ENCODE measurements at places on chromosomes 11 and 22. TPM values are rescaled to one million over a fixed set of nuclear protein-coding genes. Genes with fewer than 3 reads are reported as not detected.

The DEFB131B gene
- total RNA-seq = not detected

The DMC1 gene
- not detected for total RNA-seq

The ADM2 gene
- total RNA-seq = 1.1 TPM

The EMID1 gene
- total RNA-seq = not detected

The CYB561A3 gene
- total RNA-seq = 23.1 TPM

The APOA4 gene
- total RNA-seq = not detected

The PIH1D2 gene
- total RNA-seq = not detected

The C22orf15 gene
- total RNA-seq = 0.50 TPM

The NAALADL1 gene
- total RNA-seq = 5.4 TPM

The KIAA0930 gene
- 11.7 TPM for total RNA-seq

The CRYBB3 gene
- not detected for total RNA-seq

DNA sequence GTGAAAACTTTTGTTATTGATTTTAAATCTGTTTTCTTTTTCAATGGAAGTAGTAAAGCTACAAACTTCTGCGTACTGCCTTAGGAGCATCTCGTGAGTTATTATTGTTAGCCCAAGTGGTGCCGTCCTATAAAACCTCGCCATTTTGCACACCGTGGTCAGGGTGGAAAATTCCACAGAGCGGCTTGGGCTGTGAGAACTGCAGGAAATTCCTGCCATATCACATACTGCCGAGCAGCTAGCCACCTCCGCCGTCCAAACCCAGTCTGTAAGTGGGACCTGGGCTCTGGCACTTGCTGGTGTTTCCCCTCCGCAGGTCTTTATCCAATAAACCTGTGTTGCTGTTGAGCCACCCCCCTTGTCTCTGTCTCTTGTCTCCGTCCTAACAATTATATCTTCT is 88.0 kb upstream of the POU2AF2 start:
- no peak for DNase-seq

GRCh38 chr11:34027516-34028408 is 23.8 kb upstream of the CAPRIN1 start:
- no peak for DNase-seq

GRCh38 chr11:64643920-64644646 is 53.1 kb downstream of the SLC22A12 start:
- DNase-seq = no peak

- DNase-seq = no peak
Observed at GRCh38 chr11:31957674-31958073, 133.2 kb upstream of the RCN1 start.

DNA sequence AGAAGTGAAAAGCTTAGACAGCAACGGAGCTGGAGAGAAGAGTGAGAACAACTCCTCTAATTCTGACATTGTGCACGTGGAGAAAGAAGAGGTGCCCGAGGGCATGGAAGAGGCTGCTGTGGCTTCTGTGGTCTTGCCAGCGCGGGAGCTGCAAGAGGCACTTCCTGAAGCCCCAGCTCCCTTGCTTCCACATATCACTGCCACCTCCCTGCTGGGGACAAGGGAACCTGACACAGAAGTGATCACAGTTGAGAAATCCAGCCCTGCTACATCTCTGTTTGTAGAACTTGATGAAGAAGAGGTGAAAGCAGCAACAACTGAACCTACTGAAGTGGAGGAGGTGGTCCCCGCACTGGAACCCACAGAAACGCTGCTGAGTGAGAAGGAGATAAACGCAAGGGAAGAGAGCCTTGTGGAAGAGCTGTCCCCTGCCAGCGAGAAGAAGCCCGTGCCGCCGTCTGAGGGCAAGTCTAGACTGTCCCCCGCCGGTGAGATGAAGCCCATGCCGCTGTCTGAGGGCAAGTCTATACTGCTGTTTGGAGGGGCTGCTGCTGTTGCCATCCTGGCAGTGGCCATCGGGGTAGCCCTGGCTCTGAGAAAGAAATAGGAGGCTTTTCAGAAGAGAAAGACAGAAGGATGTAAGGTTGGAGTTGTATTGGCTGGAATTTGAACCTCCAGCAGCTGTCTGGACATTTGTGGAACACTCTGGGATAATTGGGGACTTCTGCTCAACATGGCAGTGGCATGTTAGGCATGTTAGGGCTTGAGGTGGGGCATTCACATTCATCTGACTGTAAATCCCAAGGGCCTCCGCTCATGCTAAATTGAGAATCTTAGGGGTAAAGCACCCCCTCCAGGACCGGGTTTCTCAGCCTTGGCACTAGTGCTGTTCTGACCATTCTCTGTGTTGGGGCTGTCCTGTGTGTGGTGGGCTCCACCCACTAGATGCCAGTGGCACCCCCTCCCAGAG is 47.1 kb downstream of the BID start:
- DNase-seq = no peak

- DNase-seq = no peak
Observed at GRCh38 chr11:94700622-94701021, 67.5 kb upstream of the AMOTL1 start.

DNA sequence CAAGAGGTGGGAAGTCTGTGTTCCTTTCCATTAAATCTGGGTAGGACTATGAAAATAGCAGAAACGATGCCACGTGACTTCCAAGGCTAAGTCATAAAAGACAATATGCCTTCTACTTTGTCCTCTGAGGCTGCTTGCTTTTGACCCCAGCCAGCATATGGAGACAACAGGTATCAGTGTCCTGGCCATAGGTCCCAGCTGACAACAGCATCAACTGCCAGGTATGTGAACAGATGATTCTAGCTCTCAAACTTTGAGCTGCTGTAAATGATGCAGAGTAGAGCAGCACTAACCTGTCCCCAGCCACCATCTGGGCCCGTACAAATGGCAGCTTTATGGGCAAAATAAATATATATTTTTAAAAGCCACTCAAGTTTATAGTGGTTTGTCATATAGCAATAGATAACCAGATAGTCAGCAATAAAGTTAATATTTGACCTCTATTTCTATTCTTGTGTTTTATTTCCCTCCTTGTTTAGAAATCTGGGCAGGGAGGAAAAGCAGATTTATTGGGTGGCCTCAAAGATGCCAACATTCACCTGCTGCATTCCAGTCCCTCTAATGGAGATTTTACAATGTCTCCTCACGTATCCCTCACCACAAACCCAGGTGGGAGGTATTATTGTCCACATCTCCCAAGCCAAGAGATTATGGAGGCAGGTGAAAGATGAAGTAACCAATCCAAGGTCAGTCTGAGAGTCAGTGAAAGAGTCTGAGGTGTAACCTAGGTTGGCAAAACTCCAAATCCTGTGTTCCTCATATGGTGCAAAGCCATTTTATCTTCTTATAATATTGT is 209.6 kb upstream of the LARGE1 start:
- DNase-seq = no peak

GRCh38 chr22:46336119-46337078 is 885 bp downstream of the TRMU start:
- DNase-seq = peak; percentile 22

GRCh38 chr11:59865031-59865430 is 1.3 kb downstream of the TCN1 start:
- no peak for DNase-seq

DNA sequence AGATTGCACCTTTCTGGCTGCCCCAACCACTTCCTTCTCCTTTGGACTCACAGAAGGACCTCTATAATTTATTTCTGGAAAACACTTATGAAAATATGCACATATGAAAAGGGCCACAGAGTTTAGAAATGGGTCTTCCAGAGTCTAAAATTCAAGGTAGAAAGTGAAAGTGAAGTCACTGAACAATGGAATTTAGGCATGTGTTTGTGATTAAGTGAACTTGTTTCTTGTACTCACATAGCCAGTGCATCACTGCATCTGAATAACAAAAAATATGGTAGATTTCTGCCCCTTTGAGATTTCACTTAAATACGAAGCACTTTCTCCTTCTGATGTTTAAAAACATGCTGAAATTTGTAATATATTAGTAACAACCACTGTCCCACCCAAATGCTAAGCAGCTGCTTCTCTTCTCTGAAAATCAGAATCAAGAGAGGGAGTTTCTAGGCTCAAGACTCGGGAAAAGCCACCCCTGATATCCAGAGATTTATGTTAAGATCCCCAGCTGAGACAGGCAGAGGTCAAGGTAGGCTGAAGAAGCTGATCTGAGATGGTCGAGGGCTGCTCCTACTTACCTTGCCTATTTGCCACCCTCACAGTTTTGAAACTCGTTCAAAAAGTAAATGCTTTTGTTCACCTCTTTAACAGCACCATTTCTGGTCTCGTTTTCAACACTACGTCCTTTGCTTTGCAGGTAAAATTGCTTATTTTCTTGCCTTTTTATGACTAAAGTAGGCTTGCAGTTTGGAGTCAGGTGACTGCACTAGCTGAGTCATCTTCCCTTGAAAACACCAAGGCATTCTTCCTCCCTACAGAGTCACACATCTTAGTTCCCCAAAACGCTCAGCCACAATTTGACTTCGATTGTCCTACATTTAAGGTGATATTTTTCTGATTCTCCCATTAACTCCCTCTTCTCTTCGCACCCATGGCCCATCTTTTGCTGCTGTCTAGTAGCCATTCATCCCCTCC is at the start of gene XKR3:
TSS of gene XKR3 (minus strand) at position 696 of the 972 bp plus-strand sequence. CDS start 17,338 bp downstream, outside the sequence.
- DNase-seq = no peak

DNA sequence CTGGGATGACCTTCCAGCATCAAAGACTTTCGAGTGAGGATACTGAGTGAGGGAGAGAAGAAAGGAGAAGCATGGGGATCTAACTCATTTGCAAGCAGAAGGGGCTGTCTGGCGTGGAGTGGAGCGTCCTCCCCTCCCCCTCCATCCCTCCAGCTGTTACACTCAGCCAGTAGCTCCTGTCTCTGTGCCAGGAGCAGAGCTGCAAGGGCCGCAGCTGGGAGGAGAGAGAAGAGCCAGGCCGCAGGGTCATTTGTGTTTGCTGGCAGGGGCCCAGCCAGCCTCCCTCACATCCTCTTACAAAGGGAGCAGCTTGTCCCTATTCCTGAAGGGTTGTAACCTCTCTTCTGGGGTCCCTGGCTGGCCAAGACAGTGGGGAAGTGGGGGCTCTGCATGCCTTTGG is 57.9 kb downstream of the NECTIN1 start:
- no peak for DNase-seq

GRCh38 chr11:131987703-131988102 is 617.3 kb downstream of the NTM start:
- DNase-seq = no peak

GRCh38 chr11:73175551-73176144 is 33.5 kb upstream of the FCHSD2 start:
- DNase-seq = no peak

DNA sequence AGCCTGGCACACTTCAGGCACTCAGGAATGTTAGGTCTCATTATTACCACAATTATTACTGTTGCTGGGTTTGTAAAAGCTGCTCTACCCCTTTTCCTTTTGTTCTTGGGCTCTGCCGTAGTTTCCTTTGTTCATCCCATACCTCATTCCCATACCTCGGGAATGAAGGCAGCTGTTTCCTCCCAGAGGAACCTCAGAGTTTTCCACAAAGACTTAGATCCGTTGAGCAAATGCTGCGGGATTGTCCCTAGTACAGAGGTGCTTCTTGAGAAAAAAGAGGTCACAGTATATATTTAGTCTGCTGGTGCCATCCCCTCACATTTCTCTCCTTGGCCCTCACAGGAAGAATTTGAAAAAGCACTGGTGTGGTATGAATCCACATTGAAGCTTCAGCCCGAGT is 134.7 kb downstream of the TTC17 start:
- no peak for DNase-seq

GRCh38 chr11:46391578-46392420 is at the start of gene CHRM4:
Gene CHRM4 (minus strand): TSS chr11:46391776. CDS start chr11:46386557, 5,219 bp downstream.
- DNase-seq = no peak

GRCh38 chr11:1826552-1827094 is 8.2 kb upstream of the SYT8 start:
- DNase-seq = no peak

- no peak for DNase-seq
Observed at GRCh38 chr11:35223991-35224390, 85.0 kb downstream of the CD44 start.

DNA sequence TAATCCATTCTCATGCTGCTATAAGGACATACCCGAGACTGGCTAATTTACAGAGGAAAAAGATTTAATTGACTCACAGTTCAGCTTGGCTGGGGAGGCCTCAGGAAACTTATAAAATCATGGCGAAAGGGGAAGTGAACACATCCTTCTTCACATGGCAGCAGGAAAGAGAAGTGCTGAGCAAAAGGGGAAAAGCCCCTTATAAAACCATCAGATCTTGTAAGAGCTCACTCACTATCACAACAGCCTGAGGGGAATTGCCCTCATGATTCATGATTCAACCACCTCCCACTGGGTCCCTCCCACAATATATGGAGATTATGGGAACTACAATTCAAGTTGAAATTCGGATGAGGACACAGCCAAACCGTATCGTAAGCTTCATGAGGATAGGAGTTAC is 3.8 kb upstream of the CYB5R2 start:
- DNase-seq = no peak

DNA sequence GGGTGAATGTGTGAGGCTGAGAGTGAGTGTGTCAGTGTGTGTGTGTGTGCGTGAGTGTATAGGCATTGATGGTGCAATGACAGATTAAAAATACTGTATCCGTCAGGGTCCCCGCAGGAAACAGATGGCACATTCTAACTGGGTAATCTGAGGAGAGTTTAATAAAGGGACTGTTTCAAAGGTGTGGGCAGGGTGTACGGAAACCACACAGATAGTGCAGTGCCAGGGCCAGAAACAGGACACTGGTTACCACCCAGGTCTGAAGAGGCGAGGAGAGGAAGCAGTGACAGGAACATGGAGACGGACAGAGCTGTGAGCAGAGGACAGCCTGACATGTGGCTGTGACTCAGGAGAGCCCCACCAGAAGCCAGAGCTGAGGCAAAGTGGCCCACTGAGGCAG is 16.5 kb downstream of the P2RX3 start:
- no peak for DNase-seq

- no peak for DNase-seq
Observed at GRCh38 chr22:42173183-42173926, 42.7 kb upstream of the CYP2D6 start.

GRCh38 chr11:11786234-11786633 is 55.5 kb upstream of the USP47 start:
- no peak for DNase-seq

- DNase-seq = no peak
Observed at GRCh38 chr11:36273110-36273509, 16.1 kb downstream of the COMMD9 start.

GRCh38 chr11:19323502-19323901 is 82.8 kb upstream of the E2F8 start:
- DNase-seq = no peak

DNA sequence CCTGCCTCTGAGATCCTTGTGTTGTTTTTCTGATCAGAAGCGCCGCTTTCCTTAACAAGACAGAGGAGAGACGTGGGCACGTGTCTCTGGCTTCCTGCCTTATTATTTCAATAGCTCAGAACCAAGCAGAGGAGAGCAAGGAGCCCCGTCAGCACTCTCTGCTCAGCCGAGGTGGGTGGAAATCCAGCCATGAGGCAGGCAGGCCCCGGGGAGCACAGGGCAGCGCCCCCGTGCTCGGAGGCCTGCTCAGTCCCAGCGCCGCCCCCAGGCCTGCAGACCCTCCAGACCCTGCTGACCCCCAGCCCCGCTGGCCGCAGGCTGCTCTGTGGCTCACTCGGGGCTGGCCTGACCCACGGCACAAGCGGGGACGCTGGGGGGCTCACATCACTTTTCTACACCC is 162.8 kb downstream of the BRD1 start:
- DNase-seq = no peak

GRCh38 chr11:96259134-96259830 is 83.7 kb downstream of the MAML2 start:
- no peak for DNase-seq

All from CD8-positive, alpha-beta T cell (primary cell).